Hippocampal formation (tissue), 2 donors: ENCODE measurements at places on chromosomes 2 and 18.

GRCh38 chr18:59640721-59641120, 56.5 kb downstream of the CCBE1 start:
- DNase-seq: no peak

DNA sequence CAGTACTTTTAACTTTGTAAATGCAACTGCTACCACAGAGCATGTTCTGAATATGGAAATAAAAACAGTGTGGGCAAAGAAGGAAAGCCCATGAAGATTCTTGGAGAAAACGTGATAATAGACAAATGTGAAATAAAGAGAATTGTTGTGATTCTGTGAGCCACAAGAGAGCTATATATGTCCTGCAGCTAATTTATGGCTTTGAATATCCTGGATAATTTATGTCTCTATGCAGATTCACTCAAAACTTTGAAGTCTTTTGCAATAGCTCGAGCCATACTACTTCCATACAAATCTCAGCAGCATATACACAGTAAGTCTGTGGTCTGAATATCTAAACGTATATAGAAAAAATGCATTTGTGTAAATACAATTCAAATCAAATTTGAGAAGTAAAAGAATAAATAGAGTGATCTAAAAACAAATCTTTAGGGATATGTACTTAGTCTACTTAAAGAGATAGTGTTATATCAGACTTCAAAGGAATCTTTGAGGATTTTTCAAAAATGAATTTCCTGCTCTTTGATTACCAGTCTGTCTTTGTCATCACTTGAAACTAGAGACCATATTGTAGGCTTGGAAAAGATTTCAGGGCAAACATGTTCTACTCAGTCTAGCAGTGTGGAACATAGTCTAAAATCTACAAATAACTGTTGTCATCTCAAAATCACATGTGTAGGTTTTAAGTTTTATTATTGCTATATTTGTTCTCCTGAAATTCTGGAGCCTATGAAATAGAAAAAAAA, 107.1 kb downstream of the CSRNP3 start:
- DNase-seq: no peak

- DNase-seq: no peak
Measured at GRCh38 chr2:71814885-71815284, 332.8 kb downstream of the CYP26B1 start.

DNA sequence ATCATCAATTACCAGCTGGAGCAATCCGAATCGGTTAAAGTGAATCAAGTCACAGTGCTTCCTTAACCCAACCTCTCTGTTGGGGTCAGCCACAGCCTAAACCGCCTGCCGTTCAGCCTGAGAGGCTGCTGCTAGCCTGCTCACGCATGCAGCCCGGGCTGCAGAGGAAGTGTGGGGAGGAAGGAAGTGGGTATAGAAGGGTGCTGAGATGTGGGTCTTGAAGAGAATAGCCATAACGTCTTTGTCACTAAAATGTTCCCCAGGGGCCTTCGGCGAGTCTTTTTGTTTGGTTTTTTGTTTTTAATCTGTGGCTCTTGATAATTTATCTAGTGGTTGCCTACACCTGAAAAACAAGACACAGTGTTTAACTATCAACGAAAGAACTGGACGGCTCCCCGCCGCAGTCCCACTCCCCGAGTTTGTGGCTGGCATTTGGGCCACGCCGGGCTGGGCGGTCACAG, 496 bp upstream of the ITGA4 start:
- DNase-seq: no peak

DNA sequence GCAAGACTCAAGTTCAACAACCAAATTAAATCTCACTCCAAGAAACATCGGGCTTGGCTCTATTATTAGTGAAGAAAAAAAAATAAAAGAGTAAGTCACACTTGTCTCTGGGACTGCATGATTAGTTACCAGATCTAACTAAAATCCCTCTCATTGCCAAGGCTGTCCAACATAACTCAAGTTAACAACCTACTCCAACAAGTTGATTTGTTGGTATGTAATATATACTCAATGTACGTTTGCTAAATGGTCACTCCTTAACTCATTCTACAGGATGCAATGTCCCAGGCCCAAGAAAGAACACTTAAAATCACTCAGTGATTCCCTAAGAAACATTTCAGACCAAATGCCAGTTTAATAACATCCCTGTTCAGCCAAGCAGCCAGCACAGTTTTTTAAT, 95.1 kb downstream of the DYM start:
- no peak for DNase-seq

DNA sequence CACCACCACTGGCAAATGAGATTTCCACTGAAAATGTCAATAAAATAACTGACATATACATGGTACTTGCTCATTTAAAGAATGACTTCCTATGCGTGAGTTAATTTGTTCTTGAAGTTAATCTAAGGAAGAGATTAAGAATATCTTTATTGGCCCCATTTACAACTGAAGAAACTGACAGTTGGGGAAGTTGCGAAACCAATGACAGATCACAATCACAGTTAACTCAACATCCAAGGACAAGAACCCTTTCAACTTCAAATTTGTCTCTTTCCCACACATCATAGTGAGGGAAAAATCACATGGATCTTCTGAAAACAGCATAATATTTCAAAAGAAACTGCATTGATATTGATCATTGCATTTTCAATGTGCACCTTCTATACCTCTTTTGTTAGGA, 565.4 kb downstream of the IRS1 start:
- no peak for DNase-seq

- no peak for DNase-seq
Measured at GRCh38 chr18:69397096-69397495, 3.6 kb upstream of the DOK6 start.
